ENCODE measurements at places on chromosomes 16 and 17. TPM values are rescaled to one million over a fixed set of nuclear protein-coding genes. Genes with fewer than 3 reads are reported as not detected.

ARL5C gene
- not detected for total RNA-seq

HOXB7 gene
- 11.1 TPM for total RNA-seq

CCL13 gene
- total RNA-seq = 4.0 TPM

SLC35G6 gene
- total RNA-seq = not detected

CHP2 gene
- total RNA-seq = 0.14 TPM

P4HB gene
- 339 TPM for total RNA-seq

SMIM5 gene
- 0.38 TPM for total RNA-seq

TM4SF5 gene
- total RNA-seq = not detected

DNA sequence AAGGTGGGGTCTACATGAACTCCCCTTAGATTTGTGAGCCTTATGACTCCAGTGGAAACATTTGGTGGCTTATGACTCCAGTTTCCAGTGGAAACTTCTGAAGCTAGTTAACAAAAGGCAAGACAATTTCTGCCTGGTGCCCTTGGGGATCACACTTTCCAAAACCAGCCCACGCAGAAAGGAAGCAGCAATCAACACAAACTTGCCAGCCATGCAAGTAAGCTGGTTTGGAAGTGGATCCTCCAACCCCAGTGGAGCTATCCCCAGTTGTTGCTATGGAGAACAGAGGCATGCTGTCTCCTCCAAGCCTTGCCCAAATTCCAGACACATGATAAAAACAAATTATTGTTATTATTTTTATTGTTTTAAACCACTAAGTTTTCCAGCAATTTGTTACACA is 130.9 kb downstream of the CDH11 start:
- no peak for DNase-seq

- DNase-seq = peak; percentile 57
These were observed 26.2 kb downstream of the KPNA2 start for GRCh38 chr17:68061512-68062313.

DNA sequence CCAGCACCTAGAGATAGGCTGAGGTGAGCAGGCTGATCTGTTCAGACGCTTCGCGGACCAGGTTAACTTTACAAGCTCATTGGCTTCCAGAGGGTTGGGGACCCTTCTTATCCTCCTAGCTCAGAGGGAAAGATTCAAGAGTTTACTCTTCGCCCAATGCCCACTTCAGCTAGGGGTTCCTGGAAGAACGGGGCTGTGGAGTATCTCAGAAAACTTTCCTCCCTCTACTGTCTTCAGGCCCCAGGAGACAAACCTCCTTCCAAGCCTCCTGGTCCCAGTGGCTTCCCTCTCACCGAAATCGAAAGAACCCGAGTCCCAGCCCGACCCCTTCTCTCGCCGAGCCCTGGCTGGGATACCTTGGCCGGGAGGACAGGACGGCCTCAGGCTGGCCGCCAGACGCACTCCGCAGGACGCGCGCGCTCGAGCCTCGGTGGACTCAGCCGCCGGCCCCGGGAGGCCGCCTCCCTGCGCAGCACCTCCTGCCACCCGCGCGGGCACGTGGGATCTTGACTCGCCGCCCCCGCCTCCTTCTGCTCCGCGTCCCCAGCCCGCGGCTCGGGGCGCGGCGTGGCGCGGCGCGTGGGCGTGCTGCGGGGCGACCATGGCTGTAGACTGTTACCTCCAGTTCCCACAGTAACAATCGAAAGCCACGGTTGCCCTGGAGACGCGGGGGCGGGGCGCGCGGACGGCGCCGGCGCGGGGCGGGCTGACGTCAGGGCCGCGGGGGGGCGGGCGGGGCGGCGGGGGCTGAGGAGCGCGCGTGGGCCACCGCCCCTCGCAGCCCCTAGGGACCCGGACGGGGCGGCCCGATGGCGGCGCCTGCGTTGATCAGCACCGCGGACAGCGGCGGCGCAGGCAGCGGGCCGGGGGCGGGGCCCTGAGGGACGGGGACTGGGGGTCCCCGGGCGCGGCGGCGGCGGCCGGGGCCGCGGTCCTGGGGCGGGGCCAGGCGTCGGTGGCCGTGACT is 5.3 kb upstream of the HIC1 start:
- DNase-seq = peak; percentile 97

GRCh38 chr17:67492251-67492740 is 115.2 kb downstream of the PITPNC1 start:
- DNase-seq = no peak

- no peak for DNase-seq
These were observed 9.9 kb downstream of the HAP1 start for GRCh38 chr17:41724476-41725050.

GRCh38 chr16:749010-749409 is 8.2 kb upstream of the CIAO3 start:
- no peak for DNase-seq

DNA sequence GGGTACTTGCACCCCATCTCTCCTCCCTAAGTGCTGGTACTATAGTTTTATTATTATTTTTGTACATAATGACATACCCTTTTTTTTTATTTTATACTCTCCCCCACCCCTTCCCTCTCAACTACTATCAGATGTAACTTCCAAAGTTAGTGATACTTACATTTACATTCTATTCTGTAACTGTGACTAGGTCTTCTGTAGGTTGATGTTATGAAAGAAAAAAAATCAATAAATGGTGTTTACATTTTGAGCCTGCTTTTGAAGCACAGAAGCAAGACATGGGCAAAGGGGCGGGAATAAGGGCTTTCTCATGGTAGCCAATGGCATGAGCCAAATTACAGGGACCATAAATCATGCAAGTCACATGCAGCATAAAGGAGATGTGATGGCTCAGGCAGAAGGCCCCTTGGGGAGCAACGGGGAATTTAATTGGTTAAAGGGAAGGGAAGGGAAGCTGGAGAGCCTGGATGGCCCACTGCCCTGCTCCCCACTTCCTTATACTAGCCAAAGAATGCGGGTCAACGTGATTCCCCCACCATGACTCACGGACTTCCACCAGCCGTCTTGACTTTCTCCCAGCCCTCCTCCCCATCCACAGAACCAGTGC is 2.4 kb upstream of the ACSF2 start:
- DNase-seq = no peak

DNA sequence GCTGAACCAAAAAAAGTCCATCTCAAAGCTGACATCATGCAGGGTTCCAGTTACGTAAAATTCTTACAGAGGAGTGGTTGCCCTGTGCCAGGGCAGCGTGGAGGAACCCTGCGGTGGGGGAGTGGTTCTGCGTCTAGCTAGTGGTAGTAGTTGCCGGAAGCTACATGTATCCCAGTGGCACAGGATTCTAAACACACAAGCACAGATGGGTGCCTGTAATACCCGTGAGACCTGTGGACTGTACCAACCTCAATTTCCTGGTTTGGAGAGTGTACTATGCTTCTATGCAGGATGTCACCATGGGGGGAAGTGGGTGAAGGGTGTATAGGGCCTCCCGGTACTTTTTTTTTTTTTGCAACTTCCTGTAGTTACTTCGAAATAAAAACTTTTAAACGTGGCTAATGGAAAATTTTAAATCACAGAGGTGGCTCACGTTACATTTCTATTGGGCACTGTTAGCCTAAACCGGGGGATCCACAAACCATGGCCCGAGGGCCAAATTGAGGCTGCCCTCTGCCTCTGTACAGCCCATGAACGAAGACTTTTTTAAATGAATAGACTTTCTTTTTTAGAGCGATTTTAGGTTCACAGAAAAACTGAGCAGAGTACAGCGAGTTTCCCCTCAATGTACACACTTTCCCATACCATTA is 38.5 kb downstream of the TBC1D16 start:
- DNase-seq = no peak

DNA sequence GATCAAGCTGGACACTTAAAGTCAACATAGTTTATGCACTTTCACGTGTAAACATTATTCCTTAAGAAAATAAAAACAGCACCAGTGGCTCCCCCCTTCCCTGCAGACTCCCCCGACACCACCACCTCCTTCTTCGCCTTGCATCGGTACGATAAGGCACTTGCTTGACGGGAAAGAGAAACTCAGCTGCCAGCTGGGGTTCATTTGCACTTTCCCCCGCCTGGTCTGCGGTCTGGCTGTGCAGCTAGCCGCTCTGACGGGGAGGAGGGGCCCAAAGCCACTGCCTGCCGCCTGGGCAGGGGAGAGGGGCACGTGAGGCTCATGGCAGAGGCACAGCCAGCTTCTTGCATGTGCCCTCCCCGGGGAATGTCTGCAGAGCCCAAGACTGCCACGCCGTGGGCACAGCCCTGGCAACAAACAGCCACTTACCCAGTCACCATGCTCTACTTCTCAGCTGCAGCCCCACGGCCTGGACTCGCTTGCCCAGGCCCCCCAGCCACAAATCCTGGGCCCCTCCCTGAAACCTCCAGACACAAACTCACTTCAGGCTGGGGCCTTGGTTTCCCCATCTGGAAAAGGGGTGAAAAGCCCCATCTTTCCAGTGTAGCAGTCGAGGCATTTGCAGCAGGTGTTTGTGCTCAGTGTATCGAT is 16.5 kb upstream of the PRM1 start:
- DNase-seq = peak; percentile 86

DNA sequence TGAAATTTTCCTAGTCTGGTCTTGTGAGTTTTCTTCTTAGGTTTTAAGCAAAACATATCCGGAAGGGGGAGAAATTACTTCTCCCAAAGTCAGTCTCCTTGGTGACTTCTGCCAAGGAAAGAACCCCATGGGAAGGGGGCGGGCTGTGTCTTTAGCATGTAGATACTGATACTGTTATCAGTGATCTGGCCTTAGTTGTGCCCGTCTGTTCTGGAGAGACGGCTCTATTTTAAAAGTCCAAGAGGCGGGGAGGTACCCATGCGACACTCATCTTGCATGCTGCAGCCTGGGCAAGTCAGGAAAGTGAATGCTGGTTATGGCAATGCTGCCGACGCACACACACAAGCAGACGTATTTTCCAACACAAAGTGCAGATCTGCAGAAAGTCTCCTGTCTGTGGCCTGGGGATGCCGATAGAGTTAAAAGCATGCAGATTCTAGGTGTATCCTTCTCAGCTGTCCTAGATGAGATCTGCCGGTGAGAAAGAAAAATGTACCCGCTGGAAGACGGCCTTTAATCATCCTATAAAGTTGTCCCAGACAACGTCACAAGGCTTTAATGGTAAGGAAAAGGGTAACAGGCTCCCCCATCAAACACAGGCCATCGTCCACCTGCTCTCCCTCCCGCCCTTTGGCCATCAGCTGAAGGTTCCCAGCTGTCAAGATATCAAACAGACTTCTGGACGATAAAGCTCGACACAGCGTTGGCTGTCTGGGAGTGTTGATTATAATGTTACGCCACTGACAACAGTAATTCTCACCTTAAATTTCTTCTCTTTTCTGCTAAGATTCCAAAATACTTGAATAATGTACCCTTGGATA is 9.0 kb downstream of the RBFOX3 start:
- no peak for DNase-seq

- DNase-seq = no peak
These were observed 1.8 kb downstream of the COG1 start for GRCh38 chr17:73194514-73195222.

DNA sequence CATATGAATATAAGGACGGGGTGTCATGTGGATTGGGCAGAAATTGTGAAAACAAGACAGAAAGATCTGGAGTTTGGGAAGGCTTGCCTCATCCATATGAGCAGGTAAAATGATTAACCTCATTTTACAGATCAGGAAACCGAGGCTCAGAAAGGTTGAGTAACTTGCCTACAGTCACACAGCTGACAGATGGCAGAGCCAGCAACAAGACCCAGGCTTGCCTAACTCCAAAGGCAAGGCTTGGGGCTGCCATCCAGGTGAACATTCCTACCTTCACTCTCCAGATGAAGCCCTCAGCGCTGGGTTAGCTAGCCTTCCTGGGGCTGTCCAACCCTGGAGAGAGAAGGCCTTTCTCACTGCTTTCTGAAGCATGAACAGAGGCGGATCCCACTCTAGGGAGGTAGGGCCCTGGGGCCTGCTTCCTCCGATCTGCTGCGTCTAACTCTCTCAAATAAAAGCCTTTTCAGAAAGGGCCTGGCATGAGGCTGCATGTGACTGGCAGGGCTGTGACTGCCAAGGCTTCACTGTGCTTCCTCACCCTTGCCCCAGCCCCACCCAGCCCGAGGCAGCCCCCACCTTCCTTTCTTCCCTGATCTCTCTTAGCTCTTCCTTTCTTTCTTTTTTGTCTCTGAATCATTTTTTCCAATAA is 107.8 kb downstream of the GNAO1 start:
- DNase-seq = peak; percentile 73

GRCh38 chr17:28475151-28475900 is 1.9 kb downstream of the SLC13A2 start:
- no peak for DNase-seq
